ENCODE measurements at places on chromosomes 16 and 17. TPM values are rescaled to one million over a fixed set of nuclear protein-coding genes. Genes with fewer than 3 reads are reported as not detected.

WSCD1 gene
- polyA plus RNA-seq = 34.9 TPM

AANAT gene
- 0.50 TPM for polyA plus RNA-seq

ZG16B gene
- 0.79 TPM for polyA plus RNA-seq

CACNA1H gene
- polyA plus RNA-seq = 32.4 TPM

IKZF3 gene
- polyA plus RNA-seq = 2.1 TPM

PALB2 gene
- polyA plus RNA-seq = 9.7 TPM

CTRB2 gene
- not detected for polyA plus RNA-seq

CD79B gene
- polyA plus RNA-seq = 3.2 TPM

CDK3 gene
- 6.1 TPM for polyA plus RNA-seq

DHX40 gene
- 29.0 TPM for polyA plus RNA-seq

CYGB gene
- 17.0 TPM for polyA plus RNA-seq

CDH1 gene
- 1.8 TPM for polyA plus RNA-seq

HBM gene
- 13.2 TPM for polyA plus RNA-seq

ABCC11 gene
- 0.21 TPM for polyA plus RNA-seq

CD2BP2 gene
- 32.9 TPM for polyA plus RNA-seq

IGSF6 gene
- 4.6 TPM for polyA plus RNA-seq

KRT31 gene
- polyA plus RNA-seq = 4.0 TPM

KRT33A gene
- polyA plus RNA-seq = not detected

TMC5 gene
- 0.09 TPM for polyA plus RNA-seq

CTRB1 gene
- not detected for polyA plus RNA-seq

CACNG1 gene
- 186 TPM for polyA plus RNA-seq

TP53TG3F gene
- not detected for polyA plus RNA-seq

All from muscle of back (tissue), 13 donors.